ENCODE measurements at places on chromosomes 5 and 9.
A peak's percentile ranks its signal among the peaks of the same experiment; 100 is the strongest.

DNA sequence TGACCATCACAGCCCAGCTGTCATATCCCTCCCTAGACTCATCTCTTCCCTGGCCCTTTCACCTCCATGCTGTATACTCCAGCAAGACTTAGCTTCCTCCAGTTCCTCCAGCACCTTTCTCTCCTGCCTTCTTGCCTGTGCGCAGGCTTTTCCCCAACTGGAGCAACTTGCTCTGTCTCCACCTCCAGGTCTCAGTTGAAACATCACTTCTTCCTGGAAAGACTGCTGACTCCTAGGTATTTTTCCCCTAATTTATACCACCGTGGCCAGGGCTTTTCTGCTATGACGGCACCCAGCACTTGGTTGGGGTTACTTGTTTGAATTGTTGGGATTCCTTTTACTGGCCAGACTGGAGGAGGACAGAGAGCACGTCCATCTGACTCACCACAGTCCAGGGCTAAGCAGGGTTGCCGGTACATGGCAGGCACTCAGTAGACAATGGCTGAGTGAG, 67.5 kb downstream of the KCNIP1 start:
- no peak for DNase-seq

GRCh38 chr9:6525326-6526045, 112.5 kb downstream of the UHRF2 start:
- no peak for DNase-seq

DNA sequence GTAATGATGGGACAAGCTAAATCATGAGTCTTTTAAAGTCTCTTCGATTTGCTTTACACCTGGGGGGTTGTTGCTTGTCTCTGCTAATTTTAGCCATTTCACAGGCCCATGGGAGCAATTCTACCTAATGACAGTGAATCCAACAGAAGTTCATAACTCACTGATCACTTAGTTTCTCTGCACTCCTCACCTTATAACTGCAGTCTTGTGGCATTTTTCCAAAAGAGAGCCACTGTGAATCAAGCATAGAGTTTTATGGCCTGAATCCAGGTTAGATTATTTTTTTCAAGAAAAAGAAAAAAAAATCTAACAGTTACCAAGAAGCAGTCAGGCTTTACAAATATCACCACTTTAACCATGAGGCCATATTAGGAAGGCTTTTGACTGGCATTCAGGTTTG, 1.5 kb upstream of the IL7R start:
- no peak for DNase-seq

DNA sequence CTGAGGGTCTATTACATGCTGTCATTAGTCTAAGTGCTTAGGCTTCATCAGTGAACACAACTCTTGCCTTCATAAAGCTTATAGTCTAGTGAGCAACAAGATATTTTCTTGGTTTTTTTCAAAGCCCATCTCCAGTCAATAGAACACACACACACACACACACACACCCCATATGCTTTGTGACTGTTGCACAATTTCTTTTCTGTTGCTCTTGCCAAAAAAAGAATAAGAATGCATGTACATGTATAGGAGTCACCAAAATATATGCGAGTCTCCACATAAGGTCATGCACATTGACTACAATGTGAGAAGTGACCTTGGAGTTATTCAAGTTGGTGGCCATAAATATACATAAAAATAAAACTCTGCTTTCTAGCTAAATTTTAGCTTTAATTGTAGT, 351.5 kb upstream of the TLE4 start:
- no peak for DNase-seq

- DNase-seq: no peak
Observed at GRCh38 chr5:93829346-93829745, 87.9 kb upstream of the POU5F2 start.

- peak; percentile 44 for DNase-seq
Observed at GRCh38 chr5:146426853-146427618, 20.1 kb upstream of the TCERG1 start.

GRCh38 chr9:101912698-101913097, 174.3 kb upstream of the GRIN3A start:
- DNase-seq: no peak

GRCh38 chr5:138282920-138283742, 8.7 kb upstream of the GFRA3 start:
- peak; percentile 63 for DNase-seq

GRCh38 chr9:21520501-21521228, 38.6 kb upstream of the IFNE start:
- DNase-seq: no peak

DNA sequence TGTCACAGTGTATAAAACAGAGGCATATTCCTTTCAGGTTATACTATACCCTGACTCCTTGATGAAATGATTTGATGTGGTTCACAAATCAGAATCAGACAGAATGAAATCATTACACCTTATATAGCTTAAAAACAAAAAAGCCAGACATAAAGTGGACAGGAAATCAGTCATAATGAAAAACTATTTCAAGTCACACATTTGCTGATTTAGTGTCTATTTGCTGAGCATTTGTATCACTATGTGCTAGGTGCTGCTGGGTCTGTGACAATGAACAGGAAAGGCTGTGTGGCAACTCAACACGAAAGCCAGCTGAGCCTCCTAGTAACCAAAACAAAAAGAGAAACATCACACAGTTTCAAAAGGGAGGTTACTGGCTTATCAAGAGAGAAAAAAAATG, 194.0 kb downstream of the EFNA5 start:
- peak; percentile 94 for DNase-seq

DNA sequence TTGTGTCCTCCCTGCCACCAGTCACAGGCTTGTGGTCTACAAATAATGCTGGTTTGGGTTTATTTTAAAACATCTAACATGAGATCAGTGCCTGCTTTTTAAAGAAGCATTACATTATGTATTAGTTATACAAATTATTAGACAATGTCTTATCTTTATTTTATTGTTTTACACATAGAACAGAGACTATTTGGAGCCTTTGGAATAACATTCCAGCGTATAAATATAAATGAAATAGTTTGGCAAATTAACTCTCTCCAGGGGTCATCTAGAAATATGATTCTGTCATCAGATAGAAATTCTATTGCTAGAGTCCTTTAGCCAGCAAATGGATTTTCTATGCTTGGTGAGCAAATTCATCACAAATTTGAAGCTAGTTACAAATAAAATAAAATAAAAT, 22.4 kb downstream of the MAP1B start:
- no peak for DNase-seq

DNA sequence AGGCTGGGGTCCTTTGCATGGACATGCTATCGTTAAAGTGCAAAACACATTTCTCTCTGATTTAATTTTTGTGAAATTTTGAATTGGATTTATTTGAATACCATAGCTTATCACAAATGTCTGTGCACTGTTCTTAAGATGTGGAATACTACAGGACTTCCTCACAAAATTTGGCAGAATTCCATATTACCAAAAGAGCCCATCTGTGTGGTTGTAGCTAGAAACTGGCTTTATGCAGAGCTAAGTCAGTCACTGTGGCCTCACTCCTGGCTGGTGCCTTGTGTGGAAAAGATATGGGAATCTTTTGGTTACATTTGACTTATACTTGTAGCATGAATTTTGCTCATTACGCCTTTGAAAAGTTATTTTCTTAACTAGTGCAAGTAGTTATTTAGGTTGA, 35.5 kb downstream of the ACO1 start:
- no peak for DNase-seq

DNA sequence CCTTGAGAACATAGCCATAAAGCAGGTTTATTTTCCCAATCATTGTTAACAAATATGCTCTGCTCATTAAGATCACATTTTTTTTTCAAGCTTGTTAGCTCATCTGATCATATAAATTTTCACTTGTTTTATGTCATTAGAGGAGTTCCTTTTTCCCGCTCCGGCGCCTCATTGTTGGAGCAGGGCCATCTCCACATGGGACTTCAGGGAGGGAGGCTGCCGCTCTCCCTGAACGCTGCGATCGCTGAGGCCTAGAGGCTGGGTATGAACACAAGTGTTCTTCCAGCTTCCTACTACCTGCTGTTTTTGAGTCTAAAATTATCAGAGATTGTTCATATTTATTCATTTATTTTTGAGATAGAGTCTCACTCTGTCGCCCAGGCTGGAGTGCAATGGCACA, 246.9 kb downstream of the MPDZ start:
- no peak for DNase-seq

DNA sequence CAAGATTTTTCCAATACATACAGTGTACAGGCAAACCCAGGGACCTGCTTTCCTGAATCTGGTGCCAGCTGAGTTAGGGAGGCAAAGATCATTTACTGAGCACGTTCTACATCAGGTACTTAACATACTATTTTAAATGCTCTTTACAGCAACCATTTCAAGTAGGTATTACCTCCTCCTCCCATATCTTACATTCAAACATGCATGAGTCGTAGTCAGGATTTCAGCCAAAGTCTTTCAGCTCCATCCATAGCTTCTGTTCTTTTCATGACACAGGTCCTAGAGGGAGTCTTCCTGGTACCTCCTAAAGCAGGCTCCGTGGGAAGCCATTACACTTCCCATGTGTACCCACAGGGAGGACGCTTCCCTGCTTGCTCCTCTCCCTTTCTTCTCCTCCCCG, 11.7 kb downstream of the KCNV2 start:
- DNase-seq: no peak

DNA sequence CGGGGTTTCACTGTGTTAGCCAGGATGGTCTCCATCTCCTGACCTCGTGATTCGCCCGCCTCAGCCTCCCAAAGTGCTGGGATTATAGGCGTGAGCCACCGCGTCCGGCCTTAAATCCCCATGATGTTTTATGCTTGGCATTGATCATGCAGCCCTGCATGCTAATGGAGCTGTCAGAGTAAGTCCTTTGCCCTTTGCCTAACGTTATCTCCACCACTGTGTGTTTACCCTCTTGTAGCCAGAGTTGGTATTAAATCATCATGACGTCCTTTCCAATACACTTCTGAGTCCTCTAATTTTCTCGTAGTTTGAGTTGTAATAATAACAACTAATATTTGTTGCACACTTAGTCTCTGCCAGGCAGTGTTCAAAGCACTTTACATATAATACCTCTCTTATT, 57.2 kb upstream of the ZFAND5 start:
- DNase-seq: no peak

DNA sequence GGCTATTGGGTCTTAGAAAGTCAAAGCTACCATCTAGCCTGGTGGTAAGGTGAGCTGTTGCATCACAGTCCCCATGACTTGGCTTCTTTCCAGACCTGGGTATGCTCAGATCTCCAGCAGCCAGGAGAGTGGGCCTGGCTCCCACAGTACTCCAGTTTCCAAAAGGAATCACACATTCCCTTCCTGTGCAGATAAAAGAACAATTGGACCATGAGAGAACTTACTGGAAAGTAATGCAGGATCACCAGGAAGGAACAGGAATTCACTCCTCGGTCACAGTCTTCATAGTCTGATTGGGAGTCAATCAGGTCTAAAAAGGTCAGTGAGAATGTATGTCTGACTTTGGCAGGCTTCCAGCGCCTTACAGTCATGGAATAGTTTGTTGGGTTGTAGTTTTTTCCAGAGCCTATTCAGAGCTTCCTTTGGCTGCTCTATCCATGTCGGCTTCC, 47.8 kb upstream of the CD180 start:
- DNase-seq: peak; percentile 91

DNA sequence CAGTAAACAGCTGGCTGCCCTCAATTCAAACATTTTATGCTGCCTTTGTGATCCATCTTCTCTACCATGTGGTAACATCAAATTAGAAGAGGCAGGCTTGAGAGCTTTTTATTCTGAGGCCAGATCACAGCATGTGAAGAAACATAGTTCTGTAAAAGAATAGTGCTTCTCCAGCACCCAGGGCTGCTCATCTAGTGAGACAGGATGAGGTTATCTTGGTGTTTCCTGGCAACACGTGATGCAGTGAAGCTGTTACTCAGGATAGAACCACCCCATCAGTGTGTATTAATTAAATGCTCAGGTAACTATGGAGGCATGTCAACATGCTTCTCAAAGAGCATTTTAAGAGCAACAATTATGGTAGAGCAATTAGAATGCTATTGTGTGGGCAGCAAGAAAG, 400.5 kb upstream of the ACO1 start:
- DNase-seq: no peak

GRCh38 chr9:104795082-104795481, 31.2 kb downstream of the NIPSNAP3B start:
- no peak for DNase-seq

GRCh38 chr9:79902825-79903600, 331.2 kb downstream of the TLE4 start:
- no peak for DNase-seq

- no peak for DNase-seq
Observed at GRCh38 chr5:154395407-154396106, 50.2 kb upstream of the SAP30L start.

DNA sequence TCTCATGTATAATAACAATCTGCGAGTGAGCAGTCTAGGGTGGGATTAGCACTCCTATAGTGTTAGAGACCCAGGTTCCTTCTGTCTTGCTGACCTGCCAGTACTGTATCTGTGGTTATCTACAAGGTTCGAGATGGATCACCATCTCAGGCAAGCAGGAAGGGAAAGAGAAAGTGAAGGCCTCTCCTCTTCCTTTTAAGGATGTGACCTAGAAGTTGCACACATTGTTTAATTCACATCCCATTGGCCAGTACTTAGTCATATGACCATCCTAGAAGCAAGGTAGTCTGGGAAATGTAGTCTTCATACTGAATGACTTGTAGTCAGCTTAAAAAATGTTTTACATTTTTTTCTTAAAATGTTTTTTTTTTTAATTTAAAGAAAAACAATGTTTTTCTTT, 168.6 kb downstream of the CARTPT start:
- peak; percentile 66 for DNase-seq

DNA sequence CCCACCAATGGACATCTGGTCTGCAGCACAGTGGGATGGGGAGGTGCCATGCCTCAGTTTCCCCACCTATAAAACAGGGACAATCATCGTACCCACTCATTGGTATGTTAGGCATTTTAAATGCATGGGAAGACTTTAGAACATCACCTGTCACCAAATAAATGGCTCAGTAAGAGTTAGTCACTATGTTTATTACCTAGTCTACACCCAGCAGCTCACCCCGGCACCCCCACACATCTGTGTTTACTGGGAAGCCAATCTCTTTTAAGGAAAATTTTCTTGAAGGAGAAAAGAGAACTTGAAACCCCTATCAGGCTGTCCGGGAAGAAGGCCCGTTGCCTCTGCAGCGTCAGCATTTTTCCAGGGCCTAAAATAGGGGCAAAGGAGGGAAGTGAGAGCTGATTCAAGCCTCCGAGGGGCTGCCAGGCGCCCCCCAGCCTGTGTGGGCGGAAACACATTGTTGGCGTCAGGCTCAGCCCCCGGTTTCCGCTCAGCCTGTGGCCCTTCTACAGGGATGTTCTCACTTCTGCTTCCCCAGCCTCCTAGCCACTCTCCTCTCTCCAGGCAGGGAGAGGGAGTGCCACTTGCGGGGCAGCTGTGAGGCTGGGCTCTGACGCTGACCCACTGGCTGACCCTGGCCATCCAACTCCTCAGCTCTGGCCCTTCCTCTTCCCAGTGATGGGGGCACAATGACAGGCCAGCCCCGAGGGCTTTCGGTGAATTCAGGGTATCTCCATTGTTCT, 4.6 kb downstream of the CSF1R start:
- DNase-seq: peak; percentile 42

GRCh38 chr9:110170357-110171257, 37.4 kb downstream of the C9orf152 start:
- no peak for DNase-seq

- no peak for DNase-seq
Observed at GRCh38 chr9:135146766-135147473, 59.5 kb downstream of the OLFM1 start.

All from endothelial cell of umbilical vein (primary cell).